ENCODE measurements at places on chromosomes 2 and 18. TPM values are rescaled to one million over a fixed set of nuclear protein-coding genes. Genes with fewer than 3 reads are reported as not detected.

LIMS3 gene
- total RNA-seq: not detected

LIMS1 gene
- 63.1 TPM for total RNA-seq

TCF23 gene
- total RNA-seq: not detected

CTAGE1 gene
- total RNA-seq: not detected

AAK1 gene
- total RNA-seq: 86.0 TPM

INHBB gene
- total RNA-seq: not detected

OXER1 gene
- total RNA-seq: 0.19 TPM

Data from activated CD4-positive, alpha-beta T cell treated with anti-CD3 and anti-CD28 coated beads, Interleukin-2, amount 10 ng/mL, durations not matched to agents 24 days and 14 days (primary cell).